ENCODE measurements at places on chromosomes 3 and 15.

- peak; percentile 42 for DNase-seq
Observed at GRCh38 chr3:127959873-127960272, 44.8 kb downstream of the KBTBD12 start.

GRCh38 chr3:194572944-194573491 lies 60.2 kb downstream of the TMEM44 start:
- DNase-seq, result no peak

DNA sequence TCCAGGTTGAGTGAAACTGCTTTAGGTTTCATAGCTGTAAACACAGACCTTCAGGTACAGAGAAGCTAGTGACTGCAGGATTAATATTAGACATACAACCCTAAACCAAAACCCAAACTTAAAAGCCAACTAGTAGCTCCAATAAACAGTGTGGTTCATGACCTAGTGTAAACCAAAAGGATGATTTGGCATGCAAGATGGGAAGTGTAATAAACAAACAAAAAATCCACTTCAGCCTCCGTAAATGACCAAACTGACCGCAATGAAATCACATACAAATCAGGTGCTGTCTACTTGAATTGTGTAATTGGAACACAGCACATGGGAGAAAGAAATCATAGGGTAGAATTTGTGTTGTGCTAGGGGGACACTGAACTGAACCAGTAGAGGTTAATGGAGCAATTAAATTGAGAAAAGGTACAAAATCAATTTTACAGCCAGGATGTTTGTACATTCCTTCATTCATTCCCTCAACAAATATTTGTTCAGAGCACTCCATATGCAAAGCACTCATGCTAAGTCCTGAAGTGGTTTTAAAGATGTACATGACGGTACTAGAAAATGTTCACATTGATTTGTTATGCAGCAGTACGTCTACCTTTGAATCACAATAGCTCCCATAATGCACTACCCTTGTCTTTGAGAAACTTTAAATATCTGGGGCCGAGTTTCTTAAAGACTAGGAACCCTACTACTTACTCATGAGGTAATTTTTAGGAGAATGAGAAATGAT lies 21.4 kb upstream of the CHST2 start:
- DNase-seq, result no peak

GRCh38 chr3:29764603-29765254 lies 483.9 kb downstream of the RBMS3 start:
- peak; percentile 47 for DNase-seq

GRCh38 chr3:30989276-30990030 lies 95.0 kb upstream of the GADL1 start:
- no peak for DNase-seq

DNA sequence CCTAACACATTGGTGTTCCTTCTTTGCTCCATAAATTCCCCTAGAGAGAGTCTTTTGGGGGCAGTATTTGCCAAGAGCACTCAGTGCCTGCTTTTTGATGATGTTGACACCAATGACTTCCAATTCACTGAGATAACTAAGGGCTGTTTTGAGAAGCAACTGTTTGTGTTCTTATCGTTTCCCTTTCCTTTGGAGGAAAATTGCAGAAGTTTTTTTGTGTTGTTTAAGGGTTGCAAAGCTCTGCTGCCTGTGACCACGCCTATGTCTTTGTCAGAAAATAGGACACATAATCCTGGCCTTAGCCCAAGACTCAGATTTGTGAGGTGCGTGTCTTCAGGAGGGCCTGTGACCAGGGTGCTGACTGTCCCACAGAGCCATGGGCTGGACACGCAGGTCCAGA lies 99.6 kb downstream of the FAM43A start:
- no peak for DNase-seq

DNA sequence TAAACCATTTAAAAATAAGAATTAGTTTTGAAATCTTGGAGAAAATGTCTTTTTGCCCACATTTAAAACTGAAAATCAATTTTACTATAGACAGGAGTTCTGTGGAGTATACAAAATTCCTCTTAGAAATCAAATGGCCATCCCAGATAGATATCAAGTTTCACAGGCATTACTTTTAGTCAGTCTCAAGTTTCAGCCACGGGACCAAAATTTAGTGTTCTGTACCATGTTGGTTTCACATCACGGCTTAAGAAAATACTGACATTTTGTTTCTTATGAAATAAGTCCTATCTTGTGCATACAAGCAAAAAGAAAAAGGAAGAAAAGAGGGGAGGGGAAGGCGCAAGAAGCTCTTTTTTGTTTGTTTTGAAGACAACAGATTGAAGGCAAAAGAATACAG lies 45.7 kb downstream of the EIF2AK4 start:
- peak; percentile 5 for DNase-seq

- peak; percentile 31 for DNase-seq
Observed at GRCh38 chr15:35958975-35959374, 413.0 kb upstream of the DPH6 start.

All from right renal cortex interstitium (tissue), 3 donors.